ENCODE measurements at places on chromosomes 13 and 19. TPM values are rescaled to one million over a fixed set of nuclear protein-coding genes. Genes with fewer than 3 reads are reported as not detected.

DNA sequence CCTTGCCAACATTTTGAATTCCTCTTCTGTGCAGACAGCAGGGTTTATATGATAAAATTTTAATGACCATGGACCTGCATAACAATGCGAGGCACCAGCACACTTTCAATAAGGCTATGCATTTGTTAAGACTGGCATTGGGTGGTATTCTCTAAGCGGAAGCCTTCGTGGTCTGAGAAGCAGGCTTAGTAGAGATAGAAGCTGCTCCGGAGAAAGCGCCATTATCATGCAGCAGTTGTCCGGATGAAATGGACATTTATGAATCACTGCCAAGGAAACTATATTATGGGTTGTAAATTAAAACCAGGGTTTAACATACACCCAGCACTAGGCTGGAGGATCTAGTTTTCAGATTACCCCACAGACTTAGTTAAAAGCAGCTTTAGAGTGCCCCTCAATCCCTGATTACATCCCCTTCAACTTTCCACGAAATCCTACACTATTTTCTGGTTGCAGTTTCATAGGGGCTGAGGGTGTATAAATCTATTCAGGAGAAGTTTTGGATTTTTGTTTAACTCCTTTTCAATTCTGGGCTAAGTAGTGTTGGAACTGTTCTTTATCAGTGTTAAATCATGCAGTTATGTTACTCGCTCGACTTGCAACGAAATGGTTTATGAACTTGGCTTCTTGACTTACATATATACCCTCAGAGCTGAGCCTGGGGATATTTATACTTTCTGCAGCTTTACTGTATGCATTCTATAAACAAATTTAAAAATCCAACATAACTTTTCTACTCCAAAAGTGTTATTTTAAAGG lies 193.3 kb downstream of the PCDH9 start:
- no peak for DNase-seq

The TSSK6 gene
- 0.59 TPM for polyA plus RNA-seq

- no peak for DNase-seq
These were observed 851.2 kb downstream of the EFNB2 start for GRCh38 chr13:105684216-105684615.

DNA sequence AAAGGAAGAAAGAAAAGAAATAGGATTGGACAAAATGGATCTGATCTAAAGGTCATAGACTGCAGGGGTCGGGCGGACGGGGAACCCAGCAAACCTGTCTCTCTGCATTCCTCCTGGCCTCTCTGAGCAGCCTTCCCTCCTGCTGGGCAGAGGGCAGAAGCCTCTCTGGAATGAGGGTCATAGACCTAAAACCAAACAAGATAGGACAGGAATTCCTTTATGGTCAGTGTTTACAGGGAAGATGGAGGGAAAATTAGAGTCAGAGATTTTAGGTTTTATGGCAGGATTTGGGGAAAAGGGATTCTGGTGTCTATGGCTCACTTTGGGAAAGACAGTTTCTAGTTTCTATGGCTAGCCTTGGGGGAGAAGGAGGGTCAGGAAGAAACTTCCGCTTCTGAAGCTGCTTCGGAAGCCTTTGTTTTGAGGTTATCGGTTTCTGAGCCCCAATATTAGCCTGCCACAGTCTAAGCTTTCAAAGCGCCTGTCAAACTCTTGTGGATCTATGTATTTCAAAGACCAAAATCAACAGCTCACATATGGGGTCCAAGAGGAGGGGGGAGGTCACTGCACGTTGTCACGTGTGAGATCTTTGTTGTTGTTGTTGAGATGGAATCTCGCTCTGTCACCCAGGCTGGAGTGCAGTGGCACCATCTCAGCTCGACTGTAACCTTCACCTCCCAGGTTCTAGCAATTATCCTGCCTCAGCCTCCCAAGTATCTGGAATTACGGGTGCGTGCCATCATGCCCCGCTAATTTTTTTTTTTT lies 18.9 kb upstream of the DPRX start:
- no peak for DNase-seq

The FAM83E gene
- polyA plus RNA-seq, result not detected

GRCh38 chr19:10294368-10294697 lies 4.6 kb downstream of the ICAM5 start:
- DNase-seq, result no peak

GRCh38 chr13:29676941-29677452 lies 81.5 kb upstream of the SLC7A1 start:
- no peak for DNase-seq

DNA sequence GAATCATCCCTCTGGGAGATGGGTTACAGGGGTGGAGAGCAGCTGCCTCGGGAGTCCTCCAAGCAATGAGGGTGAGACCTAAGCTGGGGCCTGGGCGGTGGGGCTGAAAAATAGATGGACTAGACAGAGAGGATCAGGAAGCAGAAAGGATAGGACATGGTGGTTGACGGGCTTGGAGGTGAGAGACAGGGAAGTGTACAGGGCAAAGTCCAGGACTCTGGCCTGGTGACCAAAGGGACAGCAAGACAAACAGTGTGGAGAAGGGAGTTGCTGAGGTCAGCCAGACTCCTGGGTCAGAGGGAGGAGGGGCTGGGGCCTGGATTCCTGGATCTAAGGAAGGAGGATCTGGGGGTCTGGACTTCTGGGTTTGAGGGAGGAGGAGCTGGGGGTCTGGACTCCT lies 5.5 kb downstream of the PHLDB3 start:
- DNase-seq, result no peak

The FSD1 gene
- polyA plus RNA-seq, result 3.9 TPM

Data from naive thymus-derived CD8-positive, alpha-beta T cell (primary cell).